ENCODE measurements at places on chromosomes 1 and 21.

DNA sequence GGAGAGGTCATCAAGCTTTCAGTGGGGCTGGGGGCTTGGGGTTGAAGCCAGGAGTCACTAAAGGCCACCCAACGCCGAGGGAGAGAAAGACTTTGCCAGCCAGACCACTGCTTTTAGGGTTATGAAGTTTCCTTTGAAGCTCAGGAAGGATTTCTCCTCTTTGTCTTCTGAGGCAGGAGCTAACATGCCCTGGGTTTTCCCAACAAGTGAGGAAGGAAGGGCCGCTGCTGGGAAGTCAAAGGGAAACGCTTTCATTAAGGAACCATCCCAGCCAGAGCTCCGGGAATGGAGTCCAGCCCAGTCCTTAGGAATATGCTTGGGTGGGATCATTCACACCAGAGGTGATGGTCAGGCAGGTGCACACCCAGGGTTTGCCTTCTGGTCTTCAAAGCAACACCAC, 436.9 kb downstream of the PRDM2 start:
- DNase-seq = no peak

- no peak for DNase-seq
Measured at GRCh38 chr1:41427916-41428737, 56.4 kb downstream of the EDN2 start.

GRCh38 chr1:8987881-8988617, 38.2 kb downstream of the SLC2A7 start:
- peak; percentile 63 for DNase-seq

DNA sequence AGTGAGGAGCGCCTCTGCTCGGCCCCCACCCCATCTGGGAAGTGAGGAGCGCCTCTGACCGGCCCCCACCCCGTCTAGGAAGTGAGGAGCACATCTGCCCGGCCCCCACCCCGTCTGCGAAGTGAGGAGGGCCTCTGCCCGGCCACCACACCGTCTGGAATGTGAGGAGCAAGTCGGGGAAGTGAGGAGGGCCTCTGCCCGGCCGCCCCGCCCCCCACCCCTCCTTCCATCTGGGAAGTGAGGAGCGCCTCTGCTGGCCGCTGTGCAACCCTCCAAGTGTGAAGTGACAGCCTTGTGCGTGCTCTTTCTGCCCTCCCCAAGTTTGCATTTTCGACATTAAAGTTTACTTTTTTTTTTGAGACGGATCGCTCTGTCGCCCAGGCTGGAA, 5.1 kb upstream of the ZZZ3 start:
- DNase-seq = peak; percentile 34

- no peak for DNase-seq
Measured at GRCh38 chr1:59593798-59594790, 220.7 kb upstream of the HOOK1 start.

- no peak for DNase-seq
Measured at GRCh38 chr1:7326366-7326765, 444.7 kb upstream of the VAMP3 start.

GRCh38 chr1:7341145-7341905, 429.8 kb upstream of the VAMP3 start:
- no peak for DNase-seq

- DNase-seq = peak; percentile 52
Measured at GRCh38 chr1:161440312-161440894, 64.9 kb upstream of the FCGR2A start.

- peak; percentile 73 for DNase-seq
Measured at GRCh38 chr1:226939438-226940028, 561 bp upstream of the COQ8A start.

- no peak for DNase-seq
Measured at GRCh38 chr1:57312869-57313268, 111.0 kb downstream of the DAB1 start.

GRCh38 chr1:39613250-39613649, 26.2 kb downstream of the HEYL start:
- DNase-seq = no peak

GRCh38 chr1:36397083-36397377, 678 bp downstream of the LSM10 start:
- no peak for DNase-seq

GRCh38 chr1:151720554-151720953, 768 bp upstream of the RIIAD1 start:
- no peak for DNase-seq

DNA sequence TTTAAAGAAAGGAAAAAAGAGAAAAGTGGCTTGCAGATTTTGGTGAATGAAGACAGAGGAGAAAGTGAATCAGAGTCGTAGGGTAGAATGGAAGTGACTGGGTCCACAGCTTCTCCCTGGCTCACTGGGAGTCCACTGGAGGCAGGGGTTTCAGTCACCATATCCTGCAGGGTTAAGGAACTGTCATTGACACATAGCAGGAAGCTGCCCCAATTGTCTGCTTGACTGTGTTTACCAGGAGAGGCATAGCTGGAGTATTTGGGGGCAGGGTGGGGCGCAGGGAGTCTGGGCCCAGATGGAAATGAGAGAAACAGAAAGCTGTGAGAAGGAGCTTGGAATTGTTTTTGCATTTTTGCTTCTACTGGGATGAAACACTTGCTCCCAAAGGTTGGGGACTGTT, 228.8 kb upstream of the CSF3R start:
- no peak for DNase-seq

GRCh38 chr1:206693592-206693991, 8.9 kb downstream of the MAPKAPK2 start:
- peak; percentile 42 for DNase-seq

- DNase-seq = peak; percentile 68
Measured at GRCh38 chr1:17826165-17826488, 71.0 kb downstream of the ACTL8 start.

DNA sequence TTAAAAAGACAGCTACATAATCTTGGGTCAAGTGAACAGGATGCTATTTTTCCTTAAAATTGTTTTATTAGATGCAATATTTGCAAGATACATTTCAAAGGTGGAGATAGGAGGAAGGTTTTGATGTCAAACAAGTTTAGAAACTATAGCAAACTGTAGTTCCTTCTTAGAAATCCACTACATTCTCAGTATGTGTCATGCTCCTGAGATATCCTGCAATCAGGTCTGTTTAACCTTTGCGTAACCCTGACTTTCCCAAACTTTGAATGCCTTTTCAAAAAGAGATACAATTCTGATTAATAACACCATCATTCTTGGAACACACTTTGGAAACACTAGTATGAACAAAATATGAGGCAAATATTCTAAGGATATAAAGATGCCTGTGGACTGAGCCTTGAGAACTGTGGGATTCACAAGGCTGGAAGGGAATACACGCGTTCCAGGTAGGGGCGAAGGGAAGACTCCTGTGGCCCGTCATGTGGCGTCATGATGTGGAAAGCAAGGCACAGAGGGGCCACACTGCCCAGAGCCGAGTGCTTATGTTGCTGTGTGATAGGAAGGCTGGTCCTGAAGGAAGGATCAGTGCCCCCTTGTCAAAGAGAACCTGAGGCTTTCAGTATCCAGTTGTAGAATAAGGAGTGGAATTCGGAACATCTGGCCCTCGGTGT, 19.6 kb upstream of the TARBP1 start:
- DNase-seq = no peak

GRCh38 chr1:153623101-153623500, 4.2 kb downstream of the S100A13 start:
- no peak for DNase-seq

GRCh38 chr21:31991356-31992331, 118.8 kb downstream of the HUNK start:
- no peak for DNase-seq

DNA sequence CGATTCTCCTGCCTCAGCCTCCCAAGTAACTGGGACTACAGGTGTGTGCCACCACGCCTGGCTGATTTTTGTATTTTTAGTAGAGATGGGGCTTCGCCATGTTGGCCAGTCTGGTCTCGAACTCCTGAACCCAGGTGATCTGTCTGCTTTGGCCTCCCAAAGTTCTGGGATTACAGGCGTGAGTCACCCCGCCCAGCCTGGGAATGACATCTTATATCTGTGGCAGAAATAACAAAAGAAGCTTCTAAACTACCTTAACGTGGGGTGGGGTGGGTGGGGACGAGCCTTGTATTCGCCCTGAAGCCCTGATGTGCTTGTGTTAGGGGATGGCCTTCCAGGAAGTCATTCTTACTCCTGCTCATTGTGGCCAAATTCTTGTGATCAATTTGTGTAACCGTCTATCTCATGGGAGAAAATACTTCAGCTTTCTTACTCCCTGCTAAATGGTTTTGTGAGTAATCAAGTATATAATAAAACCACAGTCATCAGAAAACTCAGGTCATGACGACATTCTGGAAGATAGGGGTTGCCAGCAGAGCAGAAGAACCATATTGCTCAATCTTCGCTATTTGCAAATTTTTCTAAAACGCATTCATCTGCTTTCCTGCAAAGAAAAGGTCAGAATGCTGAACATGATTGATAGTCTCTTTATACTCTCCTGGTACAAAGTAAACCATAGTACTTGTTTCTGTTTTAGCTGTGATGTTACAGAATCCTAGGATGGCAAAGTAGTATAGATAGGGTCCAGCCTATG, 63.2 kb downstream of the DIRAS3 start:
- DNase-seq = no peak

- DNase-seq = no peak
Measured at GRCh38 chr1:17248781-17249180, at the start of gene PADI3. PADI3 (plus strand) TSS chr1:17249098; CDS start chr1:17249138, 40 bp downstream.

DNA sequence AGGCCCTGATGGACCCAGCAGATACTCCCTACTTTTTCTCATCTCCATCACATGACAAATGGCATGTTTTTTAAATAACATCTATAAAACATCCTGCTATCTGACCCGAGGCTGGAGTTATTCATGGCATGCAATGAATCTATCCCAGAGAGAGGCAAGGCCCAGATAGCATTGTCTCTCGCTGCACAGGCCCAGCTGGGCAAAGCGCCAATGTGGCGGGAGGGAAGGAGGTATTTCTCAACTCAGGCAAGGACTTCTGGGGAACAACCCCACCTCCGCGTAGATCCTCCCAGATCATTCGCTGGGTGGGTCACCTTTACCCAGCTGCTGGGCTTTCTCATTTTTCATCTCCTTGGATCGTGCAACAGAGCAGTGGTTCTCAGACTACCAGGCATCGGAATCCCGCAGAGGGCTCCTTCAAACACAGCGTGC, 59.8 kb downstream of the ERG start:
- DNase-seq = peak; percentile 10

DNA sequence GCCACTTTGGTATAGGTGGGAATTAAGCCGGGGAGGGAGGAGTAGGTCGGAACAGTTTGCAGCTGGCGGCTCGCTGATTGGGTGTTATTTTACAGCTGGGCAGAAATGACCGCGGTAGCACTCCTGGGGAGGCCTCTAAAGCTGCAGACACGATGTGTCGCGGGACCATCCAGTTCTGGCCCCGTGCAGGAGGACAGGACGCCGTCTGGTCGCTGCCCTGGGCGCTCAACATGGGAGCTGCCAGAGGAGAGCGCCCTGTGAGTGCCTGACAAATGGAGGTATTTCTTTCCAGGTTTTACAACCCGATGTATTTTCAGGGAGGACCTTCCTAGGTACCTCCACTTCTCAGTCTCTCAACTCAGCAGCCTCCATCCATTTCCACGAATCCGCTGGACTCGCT, 46.2 kb downstream of the CDC7 start:
- DNase-seq = no peak

- DNase-seq = peak; percentile 64
Measured at GRCh38 chr21:25881524-25882376, 147.0 kb downstream of the GABPA start.

- no peak for DNase-seq
Measured at GRCh38 chr21:15414057-15414456, 315.7 kb upstream of the USP25 start.

- no peak for DNase-seq
Measured at GRCh38 chr21:34974162-34974981, 74.7 kb downstream of the RUNX1 start.

- DNase-seq = no peak
Measured at GRCh38 chr1:38235705-38236104, 189.1 kb upstream of the POU3F1 start.

DNA sequence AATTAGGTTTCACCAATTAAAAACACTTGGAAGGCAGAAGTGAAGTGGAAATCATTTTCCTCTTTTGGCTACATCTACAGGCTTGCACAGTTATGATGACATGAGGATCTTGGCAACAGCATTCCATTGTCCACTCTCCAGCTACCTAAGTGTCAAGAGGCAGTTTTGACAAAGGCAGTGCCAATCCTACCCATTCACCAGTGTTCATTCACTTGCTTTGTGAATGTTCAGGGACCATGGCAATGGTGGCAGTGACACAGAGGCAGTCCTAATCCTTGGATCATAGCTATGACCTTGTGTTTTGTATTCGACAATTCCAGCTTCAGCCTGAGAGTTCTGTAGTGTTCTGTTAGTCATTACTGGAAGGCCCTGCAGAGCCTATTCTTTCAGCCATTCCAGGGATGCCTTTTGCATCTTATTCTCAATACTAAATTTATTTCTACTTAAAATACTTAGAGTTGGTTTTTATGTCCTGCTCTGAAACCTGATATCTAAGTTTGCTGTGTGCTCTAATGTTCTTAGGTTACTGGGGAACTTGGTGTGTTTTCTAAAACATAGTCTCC, 36.7 kb downstream of the CRB1 start:
- DNase-seq = no peak

GRCh38 chr1:235024711-235025421, 103.8 kb downstream of the TOMM20 start:
- DNase-seq = no peak
